ENCODE measurements at places on chromosomes 4 and X. TPM values are rescaled to one million over a fixed set of nuclear protein-coding genes. Genes with fewer than 3 reads are reported as not detected.
A peak's percentile ranks its signal among the peaks of the same experiment; 100 is the strongest.

- DNase-seq: peak; percentile 73
These were observed 2.0 kb upstream of the STAG2 start for GRCh38 chrX:123959281-123960063.

DNA sequence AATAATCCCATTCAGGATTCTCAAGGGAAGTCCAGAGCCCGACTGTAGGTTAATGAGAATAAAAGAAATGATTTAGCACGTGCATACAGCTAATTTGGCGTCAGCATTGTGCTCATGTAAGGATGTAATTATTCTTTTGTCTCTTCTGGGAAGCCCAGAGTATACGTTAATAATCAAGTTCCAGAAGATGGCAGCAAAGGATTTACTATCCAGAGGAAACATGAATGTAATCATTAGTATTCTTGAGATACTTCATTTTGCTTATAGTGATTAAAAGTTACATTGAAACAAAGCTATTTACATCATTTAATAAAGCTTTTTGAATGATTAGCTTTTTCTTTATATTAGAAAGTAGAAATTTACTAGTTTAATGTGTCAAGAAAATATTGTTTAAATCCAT is 27.1 kb upstream of the MAP9 start:
- DNase-seq: no peak

GRCh38 chrX:107561468-107562215 is 66.7 kb upstream of the PRPS1 start:
- no peak for DNase-seq

DNA sequence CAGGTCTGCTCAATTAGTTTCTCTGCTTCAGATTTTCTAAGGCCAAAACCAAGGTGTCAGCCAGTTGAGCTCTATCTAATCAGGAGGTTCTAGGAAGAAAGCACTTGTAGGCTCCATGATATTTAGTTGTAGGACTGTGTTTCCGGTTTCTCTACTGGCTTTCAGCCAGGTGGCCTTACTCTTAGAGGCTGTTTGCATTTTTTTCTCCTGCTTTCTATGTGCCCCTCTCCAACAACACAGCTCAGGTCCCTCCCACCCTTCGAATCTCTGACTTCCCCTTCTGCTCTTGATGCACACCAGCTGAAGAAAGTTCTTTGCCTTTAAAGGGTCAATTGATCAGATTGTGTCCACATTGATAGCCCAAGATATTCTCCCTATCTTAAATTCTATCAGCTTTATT is 245.2 kb downstream of the RAB28 start:
- DNase-seq: no peak

DNA sequence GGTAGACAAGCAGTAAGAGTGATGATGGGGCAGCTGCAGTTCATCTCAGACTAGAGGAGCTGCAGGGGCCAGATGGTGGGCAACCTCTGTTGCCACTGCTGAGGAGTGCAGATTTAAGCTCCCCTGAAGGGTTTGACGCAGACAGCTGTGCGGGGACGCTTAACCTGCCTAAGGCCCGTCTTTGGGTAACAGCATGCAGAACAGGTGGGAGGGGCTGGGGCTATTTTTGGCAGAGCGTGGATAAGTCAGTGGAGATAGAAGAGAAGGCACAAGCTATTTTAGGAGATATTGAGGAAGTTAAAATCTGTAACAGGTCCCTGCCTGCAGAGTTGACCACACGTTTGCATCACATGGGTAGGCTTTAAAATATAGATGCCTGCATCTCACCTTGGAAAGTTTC is 10.5 kb downstream of the CD99 start:
- DNase-seq: no peak

- no peak for DNase-seq
These were observed 24.2 kb downstream of the GPRIN3 start for GRCh38 chr4:89283226-89284009.

DNA sequence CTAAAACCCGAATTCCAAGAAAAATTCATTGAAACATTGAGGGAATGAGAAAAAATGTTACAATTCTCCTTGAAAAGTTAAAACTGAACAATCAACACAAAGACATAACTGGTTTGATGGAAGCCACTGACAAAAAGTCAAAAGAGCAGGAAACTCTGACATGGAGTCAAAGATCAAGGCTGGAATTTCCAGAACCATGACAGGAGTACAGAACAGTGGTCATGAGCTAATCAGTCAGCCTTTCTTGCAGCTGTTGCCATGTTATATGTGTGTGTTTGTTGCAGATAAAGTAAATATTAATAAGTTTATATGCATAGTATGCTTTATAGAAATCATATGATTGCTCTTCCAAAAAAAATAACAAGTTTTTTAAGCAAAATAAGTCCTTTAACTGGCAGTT is 184.7 kb upstream of the HCCS start:
- DNase-seq: no peak

DNA sequence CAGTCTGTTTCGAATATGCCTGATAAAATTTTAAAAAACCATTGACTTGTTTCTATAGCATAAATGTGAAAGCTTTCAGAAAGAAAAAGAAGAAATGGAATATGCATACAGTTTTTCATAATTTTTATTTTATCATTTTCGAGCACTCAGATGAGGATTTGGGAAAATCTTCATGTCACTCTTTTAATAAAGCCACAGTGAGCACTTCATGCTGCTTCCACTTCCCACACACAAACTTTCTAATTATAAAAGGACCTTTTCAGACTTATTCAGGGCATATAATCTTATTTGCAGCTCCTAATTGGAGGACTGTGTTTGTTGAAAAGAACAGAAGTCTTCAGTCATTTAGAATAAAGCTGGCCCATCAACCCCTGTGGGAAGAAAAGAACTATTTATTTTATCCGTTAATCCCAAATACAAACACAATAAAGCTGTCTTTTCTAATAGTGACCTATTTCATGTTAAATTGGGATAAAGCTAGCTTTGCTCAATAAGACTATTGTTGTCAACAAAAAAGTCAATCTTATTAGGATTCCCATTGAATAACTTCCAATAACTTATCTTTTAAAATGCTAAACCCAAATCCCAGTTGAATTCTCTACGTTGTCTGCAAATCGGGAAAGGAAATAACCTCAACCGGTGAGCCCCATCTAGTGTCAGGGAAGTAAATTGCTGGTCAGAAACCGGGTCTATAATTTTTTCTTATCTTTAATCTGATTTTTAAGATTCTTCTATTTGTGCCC is 211.5 kb downstream of the PDGFRA start:
- DNase-seq: no peak

DNA sequence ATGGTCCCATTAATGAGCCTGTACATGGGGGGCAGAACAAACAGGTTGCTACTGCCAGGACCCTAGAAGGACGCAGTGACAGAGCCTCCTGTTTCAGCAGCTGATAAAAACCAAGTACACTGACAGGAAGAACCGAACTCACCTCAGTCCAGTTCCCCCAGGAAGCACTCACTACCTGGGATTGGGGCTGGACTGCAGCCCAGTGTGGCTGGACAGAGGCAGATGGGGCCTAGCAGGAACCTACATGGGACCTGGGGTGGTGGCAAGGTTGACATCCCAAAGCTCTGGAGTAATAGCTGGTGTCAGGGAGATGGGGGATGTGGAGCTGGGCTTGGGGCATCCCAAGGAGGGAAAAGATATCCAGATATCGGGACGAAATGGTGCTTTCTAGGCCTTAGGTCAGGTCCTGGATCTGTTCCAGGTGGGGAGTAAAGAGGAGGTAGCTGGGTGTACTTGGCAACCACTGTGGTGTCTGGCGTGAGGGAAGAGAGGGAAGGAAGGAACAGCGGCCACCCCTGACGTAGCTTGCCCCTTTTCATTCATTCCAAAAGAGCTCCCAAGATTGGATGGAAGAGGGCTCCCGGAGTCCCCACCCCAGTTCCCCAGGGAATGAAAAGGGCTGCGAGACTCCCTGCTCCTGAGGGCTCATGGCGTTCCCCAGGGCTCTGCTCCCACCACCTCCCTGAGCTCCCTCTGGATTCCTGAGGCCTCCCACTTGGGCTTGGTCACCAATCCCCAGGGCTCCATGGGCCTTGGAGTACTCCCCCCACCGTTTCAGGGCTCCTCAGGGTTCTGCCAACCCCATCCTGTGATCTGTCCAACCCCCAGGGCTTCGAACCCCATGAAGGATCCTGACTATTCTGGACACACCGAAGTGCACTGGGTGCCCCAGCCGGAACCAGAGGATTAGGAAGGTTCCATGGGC is 4.5 kb downstream of the EMD start:
- DNase-seq: no peak

Gene SMIM31
- not detected for total RNA-seq

Gene NEUROG2
- total RNA-seq: not detected

Gene SPACA5
- not detected for total RNA-seq

Measured in Right ventricle myocardium inferior (tissue), 1 donor.